HTR-8/SVneo (cell line): ENCODE measurements at places on chromosomes 5 and 9.
A peak's percentile ranks its signal among the peaks of the same experiment; 100 is the strongest.

- peak; percentile 53 for DNase-seq
These were observed 15.9 kb upstream of the SYNPO start for GRCh38 chr5:150624334-150625163.

- DNase-seq = no peak
These were observed 18.5 kb upstream of the ARSI start for GRCh38 chr5:150321211-150321610.

GRCh38 chr5:2579126-2579525, 172.4 kb downstream of the IRX2 start:
- no peak for DNase-seq

- no peak for DNase-seq
These were observed 61.1 kb upstream of the TBC1D2 start for GRCh38 chr9:98316445-98317133.

GRCh38 chr9:994005-994404, 17.6 kb downstream of the DMRT3 start:
- no peak for DNase-seq

DNA sequence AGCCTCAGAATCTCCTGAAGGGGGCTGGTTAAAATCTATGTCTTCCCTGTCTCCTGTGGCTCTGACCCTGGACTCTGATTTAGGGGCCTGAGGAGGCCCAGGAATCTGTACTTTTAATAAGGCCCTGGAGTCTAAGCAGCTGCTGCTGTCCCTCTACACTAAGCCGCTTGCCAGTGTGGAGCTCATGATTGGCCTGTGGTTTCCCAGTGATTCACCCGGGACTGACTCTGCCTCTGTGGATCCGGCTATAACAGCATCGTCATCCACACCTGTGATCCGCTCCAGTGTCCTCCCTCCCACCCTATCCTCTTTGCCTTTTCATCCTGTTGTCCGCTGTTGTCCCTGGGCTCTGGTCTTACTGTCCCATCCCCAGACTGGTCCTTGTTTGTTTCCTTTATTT, 3.7 kb downstream of the SLC31A2 start:
- no peak for DNase-seq

GRCh38 chr9:136182850-136183422, 22.0 kb downstream of the LHX3 start:
- no peak for DNase-seq

DNA sequence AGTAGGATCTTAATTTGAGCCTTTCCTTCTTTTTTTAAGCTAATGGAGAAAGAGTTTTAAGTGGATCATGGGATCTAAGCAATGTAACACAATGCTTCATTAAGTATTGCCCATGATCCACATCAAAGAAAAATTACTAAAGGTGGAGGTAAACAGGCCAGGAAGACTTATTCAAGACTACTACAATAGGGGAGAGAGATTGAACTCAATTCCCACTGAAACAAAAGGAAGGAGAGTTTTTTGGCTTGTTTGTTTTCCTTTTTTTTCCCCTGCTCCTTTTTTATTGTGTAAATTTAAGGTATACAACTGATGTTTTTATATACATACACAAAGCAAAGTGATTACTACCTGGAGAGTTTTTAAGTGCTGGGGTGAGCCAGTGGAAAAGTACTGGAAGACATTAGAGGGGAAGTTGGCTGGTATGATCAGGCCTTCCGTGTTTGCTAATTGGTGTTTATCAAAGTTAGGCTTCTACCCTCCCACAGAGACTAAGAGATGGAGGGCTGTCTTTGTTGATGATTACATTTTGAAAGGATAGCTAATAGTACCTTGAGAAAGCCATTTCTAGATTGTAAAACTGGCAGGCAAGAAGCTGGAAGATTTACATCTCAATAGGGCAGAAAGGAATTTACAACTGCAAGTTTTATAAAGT, 262.7 kb downstream of the CHSY3 start:
- no peak for DNase-seq

DNA sequence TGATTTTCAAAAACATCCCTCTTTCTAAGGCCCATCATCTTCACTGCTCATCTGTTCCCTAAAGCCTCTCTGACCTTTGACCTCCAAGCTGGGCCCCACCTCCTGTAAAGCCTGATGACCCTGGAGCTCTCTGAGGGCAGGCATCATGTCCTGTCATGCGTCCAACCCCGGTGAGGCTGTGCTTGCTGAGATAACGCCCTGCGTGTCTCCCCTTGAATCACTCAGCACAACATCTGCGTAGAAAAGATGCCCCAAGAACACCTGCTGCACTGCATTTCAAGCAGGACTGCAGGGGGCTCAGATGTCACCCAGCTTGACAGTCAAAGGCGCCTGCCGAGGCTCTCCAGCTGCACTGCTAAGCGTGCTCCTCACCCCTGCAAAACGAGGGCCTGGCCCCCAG, 78.0 kb downstream of the OTULIN start:
- no peak for DNase-seq

DNA sequence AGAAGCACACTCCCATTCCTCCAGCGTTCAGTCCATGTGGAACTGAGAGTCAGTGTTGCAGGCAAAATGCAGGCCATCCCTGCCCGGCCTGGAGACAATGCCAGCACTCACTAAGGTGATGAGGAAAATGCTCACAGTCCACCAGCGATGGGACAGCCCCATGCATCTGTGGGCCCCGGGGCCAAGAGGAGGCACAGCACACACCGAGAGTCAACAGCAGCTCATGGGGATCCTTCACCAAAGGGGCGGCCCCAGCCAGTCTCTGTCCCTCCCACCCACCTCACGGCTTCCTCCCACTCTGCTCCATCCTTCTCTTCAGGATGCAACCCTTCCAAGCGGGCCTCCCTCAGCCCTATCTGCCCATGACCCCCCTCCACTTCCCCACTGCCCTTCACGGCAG, 6.2 kb downstream of the SEMA4D start:
- no peak for DNase-seq

DNA sequence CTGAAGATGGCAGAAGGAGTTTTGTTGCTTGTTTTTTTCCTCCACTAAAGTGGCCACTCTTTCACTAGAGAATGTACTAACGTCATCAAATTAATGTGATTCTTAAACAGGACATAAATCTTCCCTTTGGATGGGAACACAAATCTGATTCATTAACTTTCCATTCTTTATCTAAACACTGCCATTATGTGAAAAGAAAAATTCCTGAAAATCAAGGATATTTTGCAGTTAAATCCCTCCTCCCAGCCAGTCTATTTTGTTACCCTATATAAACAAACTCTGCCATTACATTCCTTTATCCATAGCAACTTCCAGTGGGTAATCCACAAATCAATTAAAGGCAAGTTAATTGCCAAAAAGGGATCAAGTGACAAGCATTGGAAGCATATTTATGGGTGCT, 546.5 kb downstream of the PDE4D start:
- DNase-seq = no peak
